NCI-H2227 treated with DMSO at 0.1 percent for 48 hours (cell line): ENCODE measurements at places on chromosomes 11 and 22.

- no peak for DNase-seq
These were observed 38.5 kb downstream of the SHANK2 start for GRCh38 chr11:71213696-71214552.

- peak; percentile 28 for DNase-seq
These were observed 25.3 kb downstream of the DUSP8 start for GRCh38 chr11:1546536-1547466.

DNA sequence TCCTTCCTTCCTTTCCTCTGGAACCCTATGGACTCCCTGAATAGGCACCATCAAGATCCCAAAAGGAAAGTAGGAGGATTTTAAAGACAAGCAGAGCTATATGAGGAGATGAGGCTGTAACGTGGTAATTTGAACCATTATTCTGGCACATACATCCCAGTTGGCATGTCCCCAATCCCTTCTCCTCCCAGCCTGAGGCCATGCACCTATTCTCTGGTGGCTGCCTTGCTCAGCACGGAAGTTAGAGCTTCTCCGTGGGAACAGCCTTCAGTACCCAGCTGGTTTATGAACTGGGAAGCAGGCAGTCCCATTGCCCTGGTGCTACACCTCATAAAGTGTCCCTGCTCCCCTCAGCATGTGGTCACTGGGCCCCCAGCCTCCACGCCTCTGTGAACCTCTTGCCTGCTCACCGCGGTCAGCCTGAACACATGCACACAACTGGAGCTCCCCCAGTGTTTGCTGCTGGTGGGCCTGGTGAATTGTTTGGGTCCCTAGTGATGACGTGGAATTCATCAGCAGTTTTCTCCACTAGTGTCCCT, 139.9 kb upstream of the PLET1 start:
- DNase-seq, result no peak

DNA sequence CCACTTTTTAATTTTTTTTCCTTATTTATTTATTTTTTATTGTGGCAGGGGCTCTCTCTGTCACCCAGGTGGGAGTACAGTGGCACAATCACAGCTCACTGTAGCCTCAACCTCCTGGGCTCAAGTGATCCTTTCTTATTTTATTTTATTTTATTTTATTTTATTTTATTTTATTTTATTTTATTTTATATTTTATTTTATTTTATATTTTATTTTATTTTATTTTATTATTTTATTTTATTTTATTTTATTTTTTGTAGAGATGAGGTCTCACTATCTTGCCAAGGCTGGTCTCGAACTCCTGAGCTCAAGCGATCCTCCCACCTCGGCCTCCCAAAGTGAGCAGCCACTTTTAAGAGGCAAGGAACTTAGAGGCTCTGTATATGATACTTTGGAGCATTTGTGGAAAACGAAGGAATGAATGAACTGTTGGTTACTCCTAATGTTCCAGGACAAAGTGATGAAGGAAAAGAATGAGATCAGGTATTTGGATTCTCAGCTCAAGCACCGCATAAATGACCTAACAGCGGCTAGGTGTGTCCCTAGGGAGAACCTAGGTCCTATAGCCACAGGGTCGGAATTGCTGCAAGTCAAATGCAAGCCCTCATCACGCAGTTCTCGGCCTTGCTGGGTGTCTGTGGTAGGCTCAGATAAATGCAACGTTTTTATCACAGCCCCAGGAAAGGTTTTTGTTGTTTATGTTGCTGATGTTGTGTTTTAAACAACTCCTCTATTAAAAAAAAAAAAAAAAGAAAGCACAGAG, 36.5 kb downstream of the ASCL2 start:
- DNase-seq, result no peak

DNA sequence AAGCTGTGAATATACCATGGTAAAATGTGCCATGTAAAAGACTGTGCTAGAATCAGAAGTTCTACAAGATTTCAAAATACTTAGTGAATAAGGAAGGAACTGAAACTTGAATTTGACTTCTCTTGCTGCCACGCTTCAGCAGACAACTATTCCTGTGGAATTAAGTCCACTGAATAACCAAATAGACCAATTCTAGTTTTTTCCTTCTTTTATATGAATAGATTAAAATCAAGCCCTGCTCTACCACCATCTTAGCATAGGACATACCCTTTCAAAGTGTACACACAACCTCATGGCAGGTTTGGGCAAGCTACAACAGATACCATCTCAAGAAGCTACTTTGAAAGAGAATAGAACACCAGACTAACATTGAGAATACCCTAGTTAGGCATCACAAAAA, 23.4 kb upstream of the CLNS1A start:
- DNase-seq, result no peak

- no peak for DNase-seq
These were observed 39.3 kb upstream of the ABTB2 start for GRCh38 chr11:34397120-34397519.

GRCh38 chr11:111846636-111847035, 24.7 kb downstream of the ALG9 start:
- no peak for DNase-seq

DNA sequence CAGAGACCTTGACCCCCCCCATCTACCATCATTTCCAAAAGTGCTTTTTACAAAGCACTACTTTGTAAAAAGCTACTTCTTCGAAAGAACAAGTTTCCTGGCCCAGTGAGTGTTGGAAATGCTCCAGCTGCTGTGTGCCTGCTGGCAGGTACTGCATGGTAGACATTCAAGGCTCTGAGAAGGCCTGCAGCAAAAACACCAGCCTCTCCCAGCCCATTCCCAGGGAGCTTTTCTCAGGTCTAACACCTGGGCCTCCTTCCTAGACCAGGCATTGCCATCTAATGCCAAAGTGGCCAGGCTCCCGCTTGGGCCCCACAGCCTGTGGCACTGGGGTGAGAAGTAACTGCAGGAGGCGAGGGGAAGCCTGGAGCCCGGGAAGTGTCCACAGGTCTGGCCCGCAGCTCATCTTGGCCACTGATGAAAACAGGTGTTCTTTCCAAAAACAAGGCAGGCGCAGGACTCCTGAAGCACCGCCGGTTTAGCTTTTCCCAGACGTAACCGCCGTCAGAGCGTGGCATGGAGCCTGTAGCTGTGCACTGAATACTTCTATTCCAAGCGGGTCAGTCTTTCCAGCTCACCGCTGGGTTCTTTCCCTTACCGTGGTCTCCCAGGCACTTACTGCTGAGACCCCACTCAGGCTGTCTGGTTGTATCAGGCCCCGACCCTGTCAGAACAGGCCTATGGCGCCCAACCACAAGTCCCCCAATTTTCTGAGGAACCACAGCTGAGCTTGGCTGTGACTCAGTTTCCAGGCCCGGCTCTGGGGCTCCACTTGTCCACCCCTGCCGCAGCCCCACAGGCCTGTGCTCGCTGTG, 1.2 kb upstream of the TCIRG1 start:
- no peak for DNase-seq

DNA sequence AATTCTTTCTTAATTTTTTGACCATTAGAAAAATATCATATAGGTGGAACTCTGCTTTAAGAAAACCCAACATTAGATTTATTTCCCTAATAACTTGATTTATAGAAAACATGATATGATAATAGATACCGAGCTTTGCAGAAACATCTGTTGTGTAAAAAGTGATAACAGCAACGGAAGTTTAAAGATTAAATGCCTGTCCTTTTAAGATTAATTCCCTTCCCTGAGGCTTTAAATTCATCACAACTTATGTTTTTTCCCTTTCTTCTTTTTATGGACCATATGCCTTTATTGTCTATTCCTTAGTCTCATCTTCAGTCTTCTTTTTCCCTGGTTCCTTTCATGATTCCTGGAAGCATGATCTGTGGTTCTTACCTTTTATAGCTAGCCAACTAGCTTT, 1.9 kb downstream of the USP47 start:
- no peak for DNase-seq

- no peak for DNase-seq
These were observed 17.7 kb upstream of the PRDM10 start for GRCh38 chr11:130020323-130020722.

DNA sequence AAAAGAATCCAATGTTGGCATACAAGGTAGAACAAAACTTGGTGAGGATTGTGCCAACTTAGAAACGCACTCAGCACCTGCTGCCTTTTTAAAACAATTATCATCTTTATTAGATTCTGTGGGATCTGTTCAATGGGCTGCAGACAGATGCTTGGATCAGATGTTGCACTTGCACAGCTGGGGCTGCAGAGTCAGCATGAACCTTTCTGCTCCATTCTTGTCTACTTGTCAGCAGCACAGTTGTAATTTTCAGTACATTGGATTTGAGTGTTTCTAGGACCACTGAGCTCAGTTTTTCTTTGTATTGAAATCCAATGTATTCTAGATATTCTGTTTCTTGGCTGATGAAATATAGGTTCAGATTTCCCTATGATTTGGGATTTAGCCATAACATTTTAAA, 164.5 kb downstream of the LUZP2 start:
- no peak for DNase-seq

DNA sequence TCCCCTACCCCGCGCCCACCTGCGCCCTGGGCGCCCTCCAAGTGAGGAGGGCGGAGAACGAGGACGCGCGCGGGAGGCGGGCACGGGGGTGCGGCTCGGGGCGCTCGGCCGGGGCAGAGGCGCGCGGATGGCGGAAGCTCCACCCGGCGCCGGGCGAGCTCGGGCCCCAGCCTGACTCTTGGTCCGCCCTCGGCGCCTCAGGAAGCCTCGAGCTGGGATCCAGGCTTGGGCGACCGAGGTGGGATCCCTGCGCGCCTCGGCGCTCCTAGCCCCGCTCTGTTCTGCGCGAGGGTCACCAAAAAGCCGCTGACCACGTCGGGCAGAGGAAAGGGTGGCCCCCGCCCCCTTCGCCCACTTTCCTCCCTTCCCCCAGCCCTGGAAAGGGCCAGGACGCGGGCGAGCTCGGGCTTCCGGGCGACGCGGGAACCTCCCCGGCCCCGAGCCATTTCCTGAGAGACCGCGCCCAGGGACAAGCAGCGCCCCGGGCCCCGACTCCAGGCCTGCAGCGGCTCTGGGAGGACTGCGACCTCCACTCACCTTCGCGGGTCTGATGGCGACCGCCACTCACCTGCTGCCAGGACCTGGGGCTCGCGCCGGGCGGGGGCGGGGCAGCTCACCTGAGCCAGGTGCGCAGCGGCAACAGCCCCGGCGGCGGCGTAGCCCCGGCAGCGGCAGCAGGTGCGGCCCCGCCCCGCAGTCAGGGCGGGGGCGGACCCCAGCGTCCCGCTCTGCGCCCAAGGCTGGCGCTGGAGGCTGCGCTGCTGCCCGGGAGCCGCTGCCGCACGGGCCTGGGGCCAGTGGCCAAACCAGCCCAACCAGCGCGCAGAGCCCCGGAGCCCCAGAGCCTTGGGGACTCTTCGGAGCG, 2.2 kb upstream of the SIGIRR start:
- peak; percentile 6 for DNase-seq

- DNase-seq, result no peak
These were observed 329.9 kb upstream of the NCAM1 start for GRCh38 chr11:112631333-112631732.
